ENCODE measurements at places on chromosomes 11 and 22. TPM values are rescaled to one million over a fixed set of nuclear protein-coding genes. Genes with fewer than 3 reads are reported as not detected.

Gene MYBPC3
- not detected for total RNA-seq

Gene ANGPTL5
- total RNA-seq = not detected

Gene CAVIN3
- total RNA-seq = 12.0 TPM

DNA sequence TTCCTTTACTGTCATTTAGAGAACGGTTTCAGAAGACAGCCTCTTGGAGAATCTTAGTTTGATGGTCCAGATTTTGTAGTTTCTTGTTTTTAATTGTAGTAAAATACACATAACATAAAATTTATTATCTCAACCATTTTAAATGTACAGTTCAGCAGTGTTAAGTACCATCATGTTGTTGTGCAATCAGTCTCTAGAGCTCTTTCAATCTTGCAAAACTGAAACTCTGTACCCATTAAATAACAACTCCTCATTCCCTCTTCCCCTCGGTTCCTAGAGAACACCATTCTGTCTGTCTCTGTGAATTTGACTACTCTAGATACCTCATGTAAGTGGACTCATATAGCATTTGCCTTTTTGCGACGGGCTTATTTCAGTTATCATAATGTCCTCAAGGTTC, 69.8 kb downstream of the GRIK4 start:
- H3K4me3 ChIP-seq = no peak overlapping the region
- H3K27ac ChIP-seq = no peak overlapping the region
- no peak for DNase-seq
- H3K4me1 ChIP-seq = no peaks in the 10 kb centered on the region
- peaks cover 30% of the 10 kb centered on the region for H3K27me3 ChIP-seq
- H3K36me3 ChIP-seq = no peaks in the 10 kb centered on the region

DNA sequence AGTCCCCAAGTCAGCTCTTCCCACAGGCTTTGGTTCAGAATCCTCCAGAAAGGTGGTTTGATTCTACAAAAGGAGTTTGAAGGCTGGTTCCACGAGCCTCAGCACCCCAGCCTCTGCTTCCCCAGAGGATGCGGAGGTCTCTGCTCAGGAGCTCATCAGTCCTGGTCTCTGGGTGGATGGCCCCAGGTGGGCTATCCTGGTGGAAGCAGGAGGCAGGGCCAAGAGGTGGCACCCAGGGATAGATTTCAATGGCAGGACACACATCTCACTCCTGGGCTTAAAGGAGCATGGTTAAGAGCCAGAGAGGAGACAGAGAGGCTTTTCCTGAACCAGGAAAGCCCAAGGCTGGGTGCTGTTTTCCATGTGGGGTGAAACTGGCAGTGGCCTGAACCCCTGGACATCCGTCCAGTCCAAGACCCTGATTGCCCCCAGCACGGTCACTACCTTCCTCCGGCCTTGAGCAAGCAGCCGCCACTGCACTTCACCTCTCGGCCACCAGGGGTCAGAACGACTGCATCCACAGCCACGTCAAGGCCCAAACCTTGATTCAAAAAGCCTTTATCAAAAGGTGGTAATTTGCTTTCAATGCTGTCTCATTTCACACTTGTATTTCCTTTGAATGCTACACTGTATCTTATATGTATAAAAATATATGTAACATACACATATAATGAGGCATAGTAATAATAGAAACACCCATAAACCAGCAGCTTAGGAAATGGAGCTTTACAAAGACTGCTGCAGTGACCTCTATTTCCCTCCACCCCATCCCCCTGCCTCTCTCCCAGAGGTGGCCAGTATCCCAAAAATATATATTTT, 19.3 kb upstream of the FXYD2 start:
- no peak overlapping the region for H3K4me3 ChIP-seq
- H3K4me1 ChIP-seq = no peaks in the 10 kb centered on the region
- no peaks in the 10 kb centered on the region for H3K27me3 ChIP-seq
- no peaks in the 10 kb centered on the region for H3K36me3 ChIP-seq

DNA sequence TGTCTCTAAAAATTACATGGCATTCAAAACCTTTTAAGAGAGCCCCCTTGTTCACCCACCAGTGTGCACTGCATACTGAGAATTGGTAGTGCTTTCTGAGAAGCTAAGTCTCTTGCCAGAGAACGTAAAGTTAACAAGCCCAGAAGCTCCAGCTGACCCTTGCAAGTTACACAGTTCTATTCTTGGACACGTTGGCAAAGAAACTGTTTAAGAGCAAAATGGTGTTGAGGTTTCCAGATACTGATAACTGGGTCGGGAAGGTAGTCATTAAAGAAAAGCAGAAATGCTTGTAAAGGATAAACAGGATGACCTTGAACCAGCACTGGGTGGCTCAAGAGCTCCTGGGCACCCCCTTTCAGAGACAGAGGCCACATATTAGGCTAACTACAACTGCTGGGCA, 284.8 kb downstream of the CADM1 start:
- H3K4me3 ChIP-seq = no peak overlapping the region
- H3K36me3 ChIP-seq = no peaks in the 10 kb centered on the region
- DNase-seq = no peak
- peaks cover 27% of the 10 kb centered on the region for H3K27me3 ChIP-seq
- peaks cover 24% of the 10 kb centered on the region for H3K4me1 ChIP-seq

GRCh38 chr11:102685754-102686153, 19.8 kb downstream of the MMP27 start:
- no peaks in the 10 kb centered on the region for H3K4me1 ChIP-seq
- peaks cover 10% of the 10 kb centered on the region for H3K27me3 ChIP-seq
- H3K36me3 ChIP-seq = no peaks in the 10 kb centered on the region

DNA sequence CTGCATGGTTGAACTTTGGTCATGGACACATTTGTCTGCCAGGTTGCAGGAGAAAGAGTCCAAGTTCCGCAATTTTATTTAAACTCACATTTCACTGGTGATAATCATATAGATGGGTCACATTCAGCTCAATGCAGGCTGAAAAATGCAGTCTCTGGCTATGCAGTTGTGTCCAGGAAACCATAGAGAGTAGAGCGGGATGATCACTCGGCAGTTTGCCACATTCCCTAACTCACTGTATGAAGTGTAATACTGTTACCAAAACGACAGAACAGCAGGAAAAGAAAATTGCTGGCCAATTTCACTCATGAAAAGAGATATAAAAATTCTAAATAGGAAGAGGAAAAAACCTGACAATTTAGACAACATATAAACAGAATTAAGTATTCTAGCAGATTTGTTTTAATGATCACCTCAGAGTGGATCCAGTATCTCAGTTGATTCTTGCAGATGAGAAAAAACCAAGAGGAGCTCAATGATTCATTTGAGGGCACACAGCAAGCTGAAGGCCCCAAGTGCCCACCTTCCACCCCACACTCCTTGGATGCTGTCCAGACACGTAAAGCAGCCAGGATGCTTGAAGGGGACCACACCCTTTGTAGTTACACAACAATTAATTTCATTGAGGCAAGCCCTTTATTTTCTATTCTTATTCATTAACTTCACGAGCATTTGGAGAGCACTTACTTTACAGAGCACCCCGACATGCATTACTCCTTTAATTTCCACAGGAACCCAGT, 422.3 kb downstream of the SOX6 start:
- no peaks in the 10 kb centered on the region for H3K4me1 ChIP-seq
- no peaks in the 10 kb centered on the region for H3K27me3 ChIP-seq
- H3K4me3 ChIP-seq = no peak overlapping the region
- H3K27ac ChIP-seq = no peak overlapping the region
- DNase-seq = no peak

GRCh38 chr11:26878959-26879581, 114.8 kb upstream of the FIBIN start:
- no peaks in the 10 kb centered on the region for H3K36me3 ChIP-seq
- H3K27me3 ChIP-seq = no peaks in the 10 kb centered on the region
- H3K27ac ChIP-seq = no peak overlapping the region

GRCh38 chr11:134664447-134665187, 252.6 kb upstream of the B3GAT1 start:
- H3K27ac ChIP-seq = no peak overlapping the region
- no peak for DNase-seq
- H3K4me3 ChIP-seq = no peak overlapping the region
- no peaks in the 10 kb centered on the region for H3K27me3 ChIP-seq

DNA sequence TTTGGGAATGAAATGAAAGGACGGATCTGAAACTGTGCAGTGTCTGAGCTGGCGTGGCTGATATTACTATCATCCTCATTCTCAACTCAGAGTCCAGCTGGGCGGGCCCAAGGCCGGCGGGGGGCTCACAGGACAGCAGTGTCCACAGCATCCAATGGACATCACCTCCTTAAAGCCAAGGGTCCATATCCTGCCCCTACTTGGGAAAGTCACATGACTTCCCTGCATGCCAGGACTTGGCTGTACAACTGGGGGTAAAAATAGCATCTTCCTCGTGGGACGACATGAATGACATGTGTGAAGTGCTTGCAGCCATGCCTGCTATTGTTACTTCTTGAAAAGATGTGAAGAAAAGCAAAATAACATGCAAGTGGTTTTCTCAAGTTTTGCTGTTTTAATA, 82.3 kb downstream of the TRMU start:
- DNase-seq = no peak
- no peak overlapping the region for H3K27ac ChIP-seq
- no peaks in the 10 kb centered on the region for H3K4me1 ChIP-seq
- H3K4me3 ChIP-seq = no peak overlapping the region

- no peaks in the 10 kb centered on the region for H3K27me3 ChIP-seq
- no peak for DNase-seq
Observed at GRCh38 chr11:112523951-112524350, 263.3 kb upstream of the PLET1 start.

DNA sequence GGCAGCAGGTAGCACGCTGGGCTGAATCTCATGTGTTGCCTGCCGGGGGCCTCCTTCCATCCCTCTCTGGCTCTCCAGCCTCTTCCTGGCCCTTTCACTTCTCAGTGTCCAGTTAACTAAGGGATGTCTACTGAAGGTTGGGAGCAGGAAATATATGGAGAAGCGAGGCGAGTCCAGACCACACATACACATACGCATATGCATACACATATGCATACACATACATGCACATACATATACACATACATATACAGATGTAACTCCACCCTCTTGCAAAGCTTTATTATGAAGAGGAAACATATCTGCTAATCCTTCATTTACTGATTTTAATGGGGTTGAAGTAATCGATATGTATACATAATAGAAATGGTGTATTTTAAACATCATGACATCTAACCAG, 636.1 kb upstream of the CCDC179 start:
- no peak overlapping the region for H3K27ac ChIP-seq
- no peak overlapping the region for H3K4me3 ChIP-seq
- no peaks in the 10 kb centered on the region for H3K4me1 ChIP-seq
- DNase-seq = no peak
- no peaks in the 10 kb centered on the region for H3K27me3 ChIP-seq

DNA sequence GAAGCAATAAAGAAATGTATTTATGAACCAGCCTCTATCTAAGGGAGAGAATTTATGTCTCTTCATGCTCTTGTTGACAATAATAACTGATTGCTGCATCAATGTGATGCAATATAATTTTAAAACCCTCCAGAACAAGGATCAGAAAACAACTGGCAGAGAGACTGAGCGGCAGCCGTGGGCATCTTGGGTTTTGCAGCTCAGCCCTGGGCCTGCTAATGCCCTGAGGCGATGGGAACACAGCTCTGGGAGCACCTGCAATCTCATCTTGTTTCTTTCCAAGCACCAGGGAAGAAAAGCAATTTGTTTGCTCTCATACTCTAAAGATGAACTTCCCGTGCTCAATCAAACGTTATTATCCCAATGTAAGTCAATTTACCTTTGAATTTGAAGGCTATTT, 245.7 kb downstream of the ST3GAL4 start:
- DNase-seq = no peak
- peaks cover 20% of the 10 kb centered on the region for H3K27me3 ChIP-seq
- no peak overlapping the region for H3K4me3 ChIP-seq
- no peak overlapping the region for H3K27ac ChIP-seq
- no peaks in the 10 kb centered on the region for H3K4me1 ChIP-seq

- peaks cover 91% of the 10 kb centered on the region for H3K4me1 ChIP-seq
- H3K27me3 ChIP-seq = no peaks in the 10 kb centered on the region
- H3K4me3 ChIP-seq = peak overlapping the region; percentile 60
- no peak for DNase-seq
- H3K27ac ChIP-seq = peak overlapping the region; percentile 87
Observed at GRCh38 chr11:61055776-61056175, 46.5 kb upstream of the CD5 start.

DNA sequence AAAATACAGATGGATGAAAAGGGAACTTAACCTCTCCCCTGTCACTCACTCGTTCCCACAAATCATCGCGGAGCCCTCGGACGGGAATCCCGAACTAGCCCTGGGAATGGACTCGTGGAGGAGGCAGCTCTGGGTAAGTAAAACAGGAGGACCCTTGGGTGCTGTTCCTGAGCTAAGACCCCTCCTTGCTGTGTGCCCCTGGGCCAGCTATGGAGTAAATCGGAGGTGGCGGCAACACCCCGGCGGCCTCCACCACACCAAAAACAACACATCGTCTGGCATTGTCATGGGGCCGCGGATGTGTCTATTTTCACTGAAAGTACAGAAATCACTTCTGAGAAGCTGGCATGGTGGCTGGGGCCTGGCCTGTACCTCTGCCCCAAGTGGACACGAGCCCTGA, 12.1 kb downstream of the CPT1A start:
- H3K27ac ChIP-seq = no peak overlapping the region
- H3K36me3 ChIP-seq = no peaks in the 10 kb centered on the region
- H3K4me3 ChIP-seq = no peak overlapping the region
- H3K27me3 ChIP-seq = no peaks in the 10 kb centered on the region
- H3K4me1 ChIP-seq = peaks cover 37% of the 10 kb centered on the region
- DNase-seq = no peak

DNA sequence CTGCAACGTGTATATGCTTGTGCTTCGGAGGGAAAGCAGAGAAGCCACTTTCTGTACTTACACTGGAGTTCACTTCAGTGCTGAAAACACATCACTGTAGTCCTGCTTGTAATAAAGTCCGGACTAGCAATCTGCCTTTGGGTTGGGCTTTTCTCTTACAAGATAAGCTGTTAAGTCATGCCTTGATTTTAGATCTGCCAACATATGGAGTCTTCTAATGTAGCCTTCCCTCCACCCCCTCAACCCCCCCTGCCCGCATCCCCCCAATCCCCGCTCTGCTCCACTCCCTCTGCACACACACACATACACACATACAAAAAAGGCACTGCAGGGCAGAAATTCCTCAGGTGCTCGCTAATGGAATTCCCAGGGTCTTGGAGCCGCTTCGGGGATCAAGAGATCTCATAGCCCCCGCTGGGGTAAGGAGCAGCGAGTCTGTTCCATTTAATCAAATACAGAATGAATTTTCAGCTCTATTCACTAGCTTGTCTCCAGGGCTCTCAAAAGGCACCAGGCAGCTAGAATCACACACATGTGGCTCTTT, 3.4 kb downstream of the CDON start:
- peaks cover 2% of the 10 kb centered on the region for H3K36me3 ChIP-seq
- no peak for DNase-seq
- peaks cover 7% of the 10 kb centered on the region for H3K4me1 ChIP-seq
- H3K4me3 ChIP-seq = no peak overlapping the region
- no peak overlapping the region for H3K27ac ChIP-seq

DNA sequence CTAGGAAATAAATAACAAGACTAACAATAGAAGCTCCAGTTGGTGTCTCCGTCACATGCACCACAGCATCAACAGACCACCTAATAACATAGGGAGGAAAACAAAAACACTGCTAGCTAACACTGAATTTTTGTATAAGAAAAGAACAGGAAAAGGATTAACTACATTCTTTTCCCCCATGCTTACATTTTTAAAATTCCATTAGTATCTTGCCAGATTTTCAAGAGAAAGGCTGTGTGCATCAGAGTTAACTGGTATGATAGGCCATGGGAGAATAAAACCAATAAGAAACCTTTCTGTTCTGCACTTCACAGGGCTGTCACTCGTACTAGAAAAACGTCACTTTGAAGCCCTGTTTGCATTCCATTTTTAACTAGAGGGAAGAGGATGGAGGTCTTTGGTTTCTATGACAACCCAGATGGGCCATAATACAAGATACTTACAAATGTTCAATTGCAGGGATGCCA, 79.0 kb downstream of the LARGE2 start:
- no peak overlapping the region for H3K27ac ChIP-seq
- H3K36me3 ChIP-seq = no peaks in the 10 kb centered on the region
- H3K4me1 ChIP-seq = peaks cover 9% of the 10 kb centered on the region
- no peak overlapping the region for H3K4me3 ChIP-seq
- no peak for DNase-seq
